ENCODE measurements at places on chromosomes 13 and 19.

DNA sequence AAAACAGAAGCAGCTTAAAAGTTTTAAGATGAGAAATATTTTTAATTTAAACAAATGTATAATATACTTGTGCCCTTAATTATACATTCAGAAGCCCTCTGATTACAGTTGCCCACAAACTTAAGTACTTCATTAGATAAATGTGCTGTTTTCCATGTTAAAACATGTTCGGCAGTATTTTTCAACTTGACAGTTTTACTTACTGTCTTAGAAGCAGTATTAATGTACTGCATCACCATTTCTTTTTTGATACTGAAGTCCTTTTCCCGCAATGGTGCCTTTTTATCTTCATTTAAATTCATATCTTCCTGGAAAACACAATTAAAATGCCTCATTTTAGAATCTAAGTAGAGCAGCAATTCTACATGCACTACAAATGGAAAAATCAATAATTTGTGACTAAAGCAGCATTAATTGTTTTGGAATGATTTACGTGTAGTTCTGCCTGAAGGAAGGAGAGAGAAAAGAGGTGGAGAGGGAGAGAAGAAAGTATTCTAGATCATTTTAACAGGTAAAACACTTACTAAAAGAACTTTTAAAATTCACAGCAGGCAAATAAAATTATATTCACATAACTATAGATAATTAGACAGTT lies 70.2 kb downstream of the DIAPH3 start:
- DNase-seq: no peak

DNA sequence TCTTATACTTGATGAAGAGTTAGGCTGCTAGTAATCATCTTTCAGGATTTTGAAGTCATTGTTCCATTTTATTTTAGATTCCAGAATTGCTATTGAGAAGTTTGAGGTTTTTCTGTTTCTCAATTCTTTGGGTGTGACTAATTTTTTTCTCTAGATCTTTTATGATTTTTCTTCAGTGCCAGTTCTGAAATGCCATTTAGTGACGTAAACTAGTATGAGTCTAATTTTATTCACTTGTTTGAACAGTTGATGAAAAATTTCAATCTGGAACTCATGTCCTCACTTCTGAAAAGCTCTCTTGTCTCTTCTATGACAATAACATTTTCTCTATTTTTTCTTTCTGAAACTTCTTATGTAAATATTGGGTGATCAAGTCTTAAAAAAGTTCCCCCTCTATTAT lies 188.5 kb upstream of the HTR2A start:
- DNase-seq: no peak

GRCh38 chr19:37954421-37954874 lies 47.4 kb downstream of the SIPA1L3 start:
- no peak for DNase-seq

DNA sequence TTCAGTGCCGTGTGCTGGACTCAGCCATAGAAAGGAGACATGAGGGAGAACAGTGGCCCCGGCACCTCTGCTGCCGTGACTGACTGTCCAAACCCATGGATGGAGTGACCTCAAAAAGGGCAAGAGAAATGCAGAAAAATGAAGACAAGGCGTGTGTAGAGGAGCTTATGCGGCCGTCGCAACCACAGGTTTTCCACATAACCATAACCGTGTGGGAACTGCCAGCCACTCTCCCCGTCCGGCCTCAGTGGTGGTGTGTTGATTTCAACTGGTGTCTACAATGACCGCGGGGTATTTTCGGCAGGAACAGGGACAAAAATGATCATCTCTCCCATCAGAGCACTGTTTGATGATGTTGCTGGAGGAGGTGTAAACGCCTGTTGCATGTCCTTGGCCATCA lies 42.9 kb upstream of the F7 start:
- DNase-seq: no peak

DNA sequence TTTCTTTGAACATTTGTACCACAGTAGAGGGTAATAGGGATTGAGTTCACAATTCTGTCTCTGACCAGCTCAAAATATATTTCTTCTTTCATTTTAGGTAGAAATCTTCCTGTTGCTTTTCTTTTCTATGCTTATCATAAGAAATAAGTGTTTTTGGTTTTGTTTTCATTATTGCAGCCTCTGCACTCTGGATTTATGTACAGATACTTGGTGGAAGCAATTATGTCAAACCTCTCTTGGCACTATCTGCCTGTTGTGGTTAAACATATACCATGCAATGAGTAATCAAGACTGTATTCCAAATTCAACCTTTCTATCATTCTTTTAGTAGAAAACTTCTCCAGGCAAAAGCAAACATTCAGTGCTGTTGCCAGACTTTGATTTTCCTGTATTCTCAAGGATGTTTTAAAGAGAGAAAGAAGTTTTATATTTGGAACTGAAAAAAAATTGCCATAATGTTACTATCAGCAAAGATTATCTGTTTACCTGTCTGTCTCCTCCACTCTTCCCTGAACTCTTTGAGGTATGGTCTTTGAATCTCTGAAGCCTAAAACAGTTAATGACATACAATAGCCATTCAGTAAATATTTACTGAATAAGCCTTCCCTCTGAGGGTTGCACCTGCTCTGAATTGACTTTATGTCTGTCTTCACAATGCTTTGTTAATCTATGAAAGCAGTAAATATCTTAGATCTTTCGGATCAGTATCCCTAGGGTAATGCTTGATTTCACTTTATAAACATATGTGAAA lies 612.5 kb upstream of the PRR20A start:
- DNase-seq: no peak
